Stimulated activated CD8-positive, alpha-beta memory T cell treated with anti-CD3 and anti-CD28 coated beads, Interleukin-4, amount 100 ng/mL, for 1 hour (primary cell): ENCODE measurements at places on chromosomes 3 and 15.

- DNase-seq = no peak
These were observed 64.6 kb upstream of the PRR23C start for GRCh38 chr3:139109271-139109670.

- no peak for DNase-seq
These were observed 16.6 kb downstream of the TPRA1 start for GRCh38 chr3:127573912-127574311.

GRCh38 chr15:38768970-38769369 lies 204.4 kb upstream of the RASGRP1 start:
- DNase-seq = no peak

GRCh38 chr3:122892118-122892960 lies 97.5 kb downstream of the SLC49A4 start:
- DNase-seq = no peak
